ENCODE measurements at places on chromosomes 12 and 14. TPM values are rescaled to one million over a fixed set of nuclear protein-coding genes. Genes with fewer than 3 reads are reported as not detected.

- DNase-seq: no peak
These were observed 420.6 kb downstream of the RAD51B start for GRCh38 chr14:68239988-68240771.

The SIRT4 gene
- 4.9 TPM for polyA plus RNA-seq

- DNase-seq: no peak
These were observed 166.8 kb upstream of the PLEKHG7 start for GRCh38 chr12:92535961-92536360.

GRCh38 chr14:100741966-100742365 lies 15.3 kb downstream of the DLK1 start:
- DNase-seq: no peak

DNA sequence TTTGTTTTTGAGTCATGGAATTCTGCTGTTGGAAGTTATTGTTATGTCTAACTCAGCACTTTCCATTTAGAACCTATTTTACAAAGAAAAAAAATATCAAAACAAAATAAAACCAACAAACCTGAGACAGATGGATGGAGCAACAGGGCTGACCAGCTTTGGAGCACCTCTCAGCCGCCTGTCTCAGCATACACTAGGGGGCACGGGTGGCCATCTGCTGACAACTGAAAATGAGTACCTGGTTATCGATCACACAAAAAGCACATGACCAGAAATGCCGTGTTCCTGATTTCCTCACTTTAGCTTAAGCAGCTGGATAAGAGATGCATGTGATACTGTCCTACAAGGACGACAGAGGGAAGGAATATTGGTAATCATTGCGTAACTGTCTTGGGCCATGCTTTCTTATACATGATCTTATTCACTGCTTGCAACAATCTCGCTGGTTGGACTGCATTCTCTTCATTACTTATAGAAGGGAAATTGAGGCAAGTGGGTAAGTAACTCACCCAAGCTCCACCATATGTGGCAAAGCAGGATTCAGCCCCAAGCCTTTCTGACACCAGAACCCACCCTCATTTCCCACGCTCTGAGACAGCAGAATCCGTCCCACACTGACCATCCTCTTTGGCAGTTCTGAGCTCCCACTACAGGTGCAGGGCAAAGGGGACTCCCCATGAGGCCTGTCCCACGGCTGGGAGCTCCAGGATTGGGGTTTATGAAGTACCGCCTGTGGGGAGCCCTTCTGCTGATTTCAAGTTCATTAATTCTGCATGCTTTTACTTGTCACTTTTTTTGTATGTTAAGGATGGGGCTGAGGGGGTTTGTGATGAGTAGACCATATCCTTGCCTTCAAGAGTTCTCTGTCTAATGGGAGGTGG lies 43.5 kb downstream of the C14orf132 start:
- DNase-seq: no peak

DNA sequence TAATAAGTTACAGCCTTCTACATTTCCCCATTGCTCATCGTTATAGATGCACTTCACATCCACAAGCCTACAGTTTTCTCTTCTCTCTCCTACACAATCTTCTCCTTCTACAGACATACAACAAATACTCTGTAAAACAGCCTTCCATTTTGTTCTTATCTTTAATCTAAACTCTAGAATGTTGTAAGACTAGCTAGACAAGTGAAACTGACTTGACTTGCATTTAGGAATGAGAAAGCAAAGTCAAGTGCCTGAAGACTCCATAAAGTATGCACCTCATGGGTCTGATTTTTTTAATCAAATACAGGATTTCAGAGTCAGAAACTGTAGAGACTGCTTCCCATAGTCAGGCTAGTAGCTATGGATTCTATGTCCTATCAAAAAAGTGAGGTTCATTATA lies 190.3 kb downstream of the KLHL28 start:
- no peak for DNase-seq

GRCh38 chr12:9256758-9257405 lies 48.7 kb upstream of the PZP start:
- DNase-seq: no peak

DNA sequence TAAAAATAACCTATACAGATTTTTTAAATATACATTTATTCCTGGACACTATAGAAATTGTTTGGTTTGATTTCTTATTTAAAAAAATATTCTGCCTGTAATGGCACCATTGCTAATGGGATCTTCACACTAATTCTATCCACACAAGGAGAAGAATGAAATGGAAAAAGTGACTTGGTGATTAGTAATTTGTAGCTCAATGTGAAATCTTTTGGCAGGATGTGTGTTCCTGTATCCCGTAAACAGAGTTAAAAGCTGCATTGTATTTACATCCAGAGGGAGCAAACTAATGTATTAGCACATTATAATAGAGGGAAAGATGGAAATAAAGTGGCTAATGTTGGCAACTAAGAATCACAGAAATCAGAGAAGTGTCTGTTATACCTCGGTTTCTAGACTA lies 1455.3 kb upstream of the FLRT2 start:
- no peak for DNase-seq

The AQP2 gene
- not detected for polyA plus RNA-seq
